ENCODE measurements at places on chromosomes 7 and 10.

DNA sequence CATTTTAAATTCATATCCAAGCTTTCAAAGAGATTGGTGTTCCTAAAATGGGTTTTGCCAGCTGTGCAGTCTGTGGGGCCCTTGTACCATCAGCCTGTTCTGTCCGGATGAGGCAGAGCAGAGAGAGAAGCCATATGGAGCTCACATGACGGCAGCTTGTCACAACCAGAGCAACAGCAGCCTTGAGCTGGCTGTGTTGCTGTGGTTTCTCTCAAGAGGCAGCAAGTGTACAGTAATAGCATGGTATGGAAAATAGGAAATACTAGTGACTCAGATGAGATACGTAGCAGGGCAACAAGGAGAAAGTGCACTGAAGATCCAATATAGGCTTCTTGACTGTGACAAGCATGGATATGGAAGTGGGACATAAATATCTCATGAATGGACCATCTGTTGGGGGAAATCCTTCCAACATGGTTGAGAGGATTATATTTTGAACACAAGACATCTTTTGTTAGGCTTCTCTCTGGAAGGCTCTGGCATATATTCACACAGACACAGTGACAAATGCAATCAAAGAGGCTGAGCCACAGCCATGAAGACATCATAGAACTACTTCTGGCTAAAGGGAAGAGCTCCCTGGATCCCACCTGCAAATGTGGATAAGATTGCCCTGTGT, 251.0 kb upstream of the TAC1 start:
- DNase-seq = no peak

GRCh38 chr10:89258881-89259280, 7.3 kb upstream of the LIPA start:
- no peak for DNase-seq

GRCh38 chr7:32533276-32534029, 38.2 kb downstream of the AVL9 start:
- DNase-seq = no peak

GRCh38 chr10:93299195-93299594, 182.9 kb downstream of the MYOF start:
- no peak for DNase-seq

- DNase-seq = no peak
Observed at GRCh38 chr7:123724817-123725253, 24.0 kb downstream of the WASL start.

GRCh38 chr10:104020020-104020419, 53.1 kb downstream of the SLK start:
- no peak for DNase-seq

- DNase-seq = no peak
Observed at GRCh38 chr7:39826166-39826565, 123.9 kb upstream of the CDK13 start.

- DNase-seq = no peak
Observed at GRCh38 chr10:98465866-98466265, 19.1 kb upstream of the HPS1 start.

GRCh38 chr10:106765928-106766327, 398.6 kb downstream of the SORCS1 start:
- no peak for DNase-seq

GRCh38 chr7:4762121-4763055, 13.0 kb upstream of the AP5Z1 start:
- DNase-seq = no peak

- no peak for DNase-seq
Observed at GRCh38 chr7:155425887-155426286, 32.0 kb upstream of the EN2 start.

DNA sequence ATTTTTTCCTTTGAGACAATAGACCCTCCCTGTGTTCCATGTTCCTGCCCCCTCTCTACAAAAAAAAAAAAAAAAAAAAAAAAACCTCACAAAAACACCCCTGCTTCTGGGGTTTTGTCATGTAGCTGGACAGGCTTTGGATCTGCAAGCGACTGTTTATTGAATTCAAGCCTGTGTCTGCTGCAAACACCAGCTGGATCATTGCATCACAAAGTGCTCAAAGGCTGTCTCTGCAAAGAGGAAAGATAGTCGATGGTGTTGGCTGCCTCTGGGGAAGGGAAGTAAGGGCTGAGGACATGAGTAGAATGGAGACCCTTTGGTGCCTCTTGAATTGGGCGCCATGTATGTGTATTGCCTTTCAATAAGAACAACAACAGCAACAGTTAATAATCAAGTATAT, 471.2 kb downstream of the PLXNA4 start:
- no peak for DNase-seq
